Left renal pelvis (tissue), 4 donors: ENCODE measurements at places on chromosomes 5 and 9. TPM values are rescaled to one million over a fixed set of nuclear protein-coding genes. Genes with fewer than 3 reads are reported as not detected.

Gene FAM53C
- 30.3 TPM for polyA plus RNA-seq

Gene UNC13B
- polyA plus RNA-seq: 26.6 TPM

Gene FAM78A
- 2.6 TPM for polyA plus RNA-seq

Gene PARP8
- polyA plus RNA-seq: 14.6 TPM
